ENCODE measurements at places on chromosomes 2 and 18.

GRCh38 chr2:64666810-64667438 is 13.2 kb upstream of the SERTAD2 start:
- no peak for DNase-seq

DNA sequence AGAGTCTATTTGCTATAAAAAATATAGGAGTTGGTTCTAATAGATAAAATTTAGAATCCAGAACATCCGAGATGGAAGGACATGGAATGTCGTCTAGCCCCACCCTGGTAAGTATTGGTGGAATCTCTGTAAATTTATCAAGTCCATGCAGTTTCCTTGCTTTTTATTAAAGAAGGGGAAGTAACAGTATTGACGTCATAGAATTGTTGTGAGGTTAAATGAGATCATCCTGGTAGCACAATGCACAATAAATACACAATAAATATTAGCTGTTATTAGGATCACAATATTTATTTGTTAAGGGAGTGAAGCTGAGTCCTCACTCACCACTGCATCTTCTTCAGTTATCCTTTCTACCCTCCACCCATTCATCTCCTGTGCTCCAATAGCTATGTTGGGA is 16.7 kb upstream of the TMEM177 start:
- no peak for DNase-seq

DNA sequence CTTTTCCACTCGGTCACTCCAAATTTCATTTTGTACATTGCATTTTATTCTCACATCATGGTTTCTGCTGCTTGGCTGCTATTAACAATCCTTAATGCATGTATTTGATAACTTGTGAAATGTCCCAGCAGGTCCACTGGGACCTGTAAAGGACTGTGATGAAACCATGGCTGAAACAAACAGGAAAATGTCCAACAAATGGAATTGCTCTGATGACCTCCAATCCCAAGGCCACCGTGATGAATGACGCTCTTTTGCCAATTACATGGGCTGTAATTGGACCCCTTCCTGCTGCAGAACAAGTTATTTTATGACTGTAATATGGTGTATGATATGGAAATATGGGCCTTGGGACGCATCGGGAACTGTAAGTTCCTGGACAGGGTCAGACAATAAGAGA is 224.2 kb upstream of the CXCR4 start:
- no peak for DNase-seq

- DNase-seq, result no peak
These were observed 130.6 kb downstream of the NXPH2 start for GRCh38 chr2:138649571-138649970.

DNA sequence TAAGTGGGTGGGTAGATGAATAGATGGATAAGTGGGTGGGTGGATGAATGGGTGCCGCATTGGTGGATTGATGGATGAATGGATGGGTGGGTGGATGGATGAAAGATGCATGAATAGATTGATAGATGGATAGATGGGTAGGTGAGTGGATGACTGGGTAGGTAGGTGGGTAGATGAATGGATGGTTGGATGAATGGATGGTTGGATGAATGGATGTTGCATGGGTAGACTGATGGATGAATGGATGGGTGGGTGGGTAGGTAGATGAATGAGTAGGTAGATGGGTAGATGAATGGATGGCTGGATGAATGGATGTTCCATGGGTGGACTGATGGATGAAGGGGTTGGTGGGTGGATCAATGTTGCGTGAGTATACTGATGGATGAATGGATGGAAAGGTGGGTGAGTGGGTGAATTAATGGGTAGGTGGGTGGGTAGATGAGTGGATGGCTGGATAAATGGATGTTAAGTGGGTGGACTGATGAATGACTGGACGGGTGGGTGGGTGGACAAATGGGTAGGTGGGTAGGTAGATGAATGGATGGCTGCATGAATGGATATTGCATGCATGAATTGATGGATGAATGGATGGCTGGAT is 30.5 kb downstream of the ANKMY1 start:
- DNase-seq, result no peak

DNA sequence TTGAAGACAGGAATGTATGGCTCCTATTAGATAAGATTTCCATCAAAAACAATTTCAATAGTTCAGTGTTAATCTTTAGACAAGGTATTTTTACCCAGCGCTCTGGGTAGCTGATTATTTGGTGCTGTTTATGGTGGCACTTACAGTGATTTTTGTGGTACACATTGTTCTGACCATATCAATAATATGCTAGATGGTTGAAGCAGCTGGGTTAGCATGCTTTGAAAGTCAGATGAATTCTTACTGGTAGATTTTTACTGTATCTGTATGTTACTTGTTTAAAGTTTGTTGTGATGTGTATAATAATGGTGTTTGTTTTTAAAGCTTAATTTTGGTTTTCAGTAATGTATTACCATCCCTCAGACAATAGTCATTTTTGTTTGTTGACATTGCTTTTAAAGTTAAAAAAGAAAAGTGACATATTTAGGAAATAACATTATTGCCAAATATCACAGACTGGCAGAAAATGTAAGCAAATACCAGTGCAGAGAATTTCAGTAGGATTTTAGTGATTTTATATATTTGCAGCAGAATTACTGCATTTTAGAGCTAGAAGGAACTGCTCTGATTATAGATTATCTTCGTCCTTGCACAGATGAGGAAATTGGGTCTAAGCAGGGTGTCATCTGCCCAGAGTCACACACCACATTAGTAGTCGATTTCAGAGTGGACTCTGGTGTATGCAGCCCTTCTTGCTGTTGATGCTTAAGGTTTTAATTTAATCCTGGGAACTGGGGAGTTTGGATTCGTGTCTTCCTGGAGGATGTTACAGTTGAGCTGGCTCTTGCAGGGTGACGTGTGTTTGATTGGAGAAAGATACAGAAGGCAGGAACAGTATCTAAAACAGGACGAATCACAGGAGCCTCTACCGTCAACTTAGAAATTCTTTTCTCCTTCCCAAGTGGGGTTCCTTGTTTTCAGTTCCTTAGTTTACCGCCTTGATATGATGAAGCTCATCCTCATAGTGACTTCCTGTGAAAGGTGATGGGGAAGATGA is 6.6 kb downstream of the SOCS6 start:
- no peak for DNase-seq

GRCh38 chr2:155665704-155666103 is 666.8 kb downstream of the NR4A2 start:
- no peak for DNase-seq

GRCh38 chr2:229296016-229296415 is 24.9 kb upstream of the PID1 start:
- DNase-seq, result no peak

DNA sequence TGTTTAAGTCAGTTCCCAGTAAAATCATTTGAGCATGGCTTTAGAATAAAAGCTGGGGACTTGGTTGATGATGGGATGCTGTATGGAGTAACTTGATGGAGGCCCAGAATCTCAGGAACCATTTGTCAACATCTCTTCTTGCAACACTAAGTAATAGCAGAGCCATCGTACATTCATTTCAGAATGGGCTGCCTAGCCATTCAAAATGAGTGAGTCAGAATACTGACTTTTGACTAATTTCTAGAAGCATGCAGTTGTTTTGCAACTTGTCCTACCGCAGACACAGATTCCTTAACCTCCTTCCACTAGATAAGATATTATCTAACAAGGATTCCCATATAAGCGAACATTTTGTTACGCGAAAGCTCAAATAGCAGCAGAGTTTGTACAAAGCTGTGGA is 229.5 kb downstream of the CNTNAP5 start:
- no peak for DNase-seq

DNA sequence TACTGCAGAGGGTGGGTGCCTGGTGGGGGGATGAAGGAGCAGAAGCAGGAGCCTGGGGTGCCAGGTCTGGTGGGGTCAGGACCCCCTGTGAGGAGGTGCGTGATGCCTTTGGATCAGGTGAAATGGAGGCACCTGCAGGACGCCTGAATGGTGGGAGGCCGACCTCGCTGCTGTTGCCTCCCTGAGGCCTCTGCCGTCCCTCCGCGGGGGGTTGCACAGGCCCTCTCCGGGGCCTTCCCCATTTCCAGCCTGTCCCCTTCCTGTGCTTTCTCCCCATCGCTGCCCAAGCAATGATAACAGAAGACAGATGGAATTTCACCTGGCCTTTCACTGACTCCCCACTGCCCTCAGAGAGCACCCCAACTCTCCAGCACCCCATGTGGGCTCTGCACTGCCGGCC is 259.3 kb downstream of the ALPK2 start:
- no peak for DNase-seq

Measured in immature natural killer cell (primary cell).